ENCODE measurements at places on chromosomes 1 and 21.
A peak's percentile ranks its signal among the peaks of the same experiment; 100 is the strongest.

DNA sequence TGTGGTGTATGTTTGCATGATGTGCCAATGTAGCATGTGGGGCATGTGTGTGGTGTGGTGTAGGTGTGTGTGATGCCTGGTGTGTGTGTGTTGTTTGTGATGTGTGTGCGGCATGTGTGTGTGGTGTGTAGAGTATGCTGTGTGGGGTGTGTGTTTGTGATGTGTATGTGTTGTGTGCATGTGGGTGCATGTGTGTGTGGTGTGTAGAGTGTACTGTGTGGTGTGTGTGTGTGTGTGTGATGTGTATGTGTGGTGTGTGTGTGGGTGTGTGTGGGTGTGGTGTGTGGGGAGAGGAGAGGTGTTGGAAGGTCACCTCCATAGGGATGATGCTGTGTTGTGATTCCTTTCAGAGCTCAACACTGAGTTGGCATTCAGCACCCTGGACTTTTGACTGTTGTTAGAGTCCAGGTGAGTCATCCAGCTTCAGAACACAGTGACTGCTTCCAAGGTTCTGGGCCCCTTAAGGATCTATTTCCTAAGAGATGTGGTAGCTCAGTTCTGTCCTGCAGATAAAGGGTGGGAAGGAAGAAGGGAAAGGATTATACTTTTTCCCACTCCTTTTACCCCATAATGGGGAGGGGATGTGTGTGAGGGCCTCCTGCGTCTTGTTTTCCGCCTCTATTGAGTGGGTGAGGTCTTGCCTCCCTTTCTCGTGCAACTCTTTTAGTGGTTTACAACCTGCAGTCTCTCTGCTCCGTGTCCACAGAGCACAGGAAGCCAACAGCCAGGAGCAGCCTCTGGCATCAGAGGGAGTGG, 47.6 kb downstream of the RHOU start:
- DNase-seq: no peak

GRCh38 chr1:200228486-200228885, 181.3 kb downstream of the ZNF281 start:
- DNase-seq: no peak

DNA sequence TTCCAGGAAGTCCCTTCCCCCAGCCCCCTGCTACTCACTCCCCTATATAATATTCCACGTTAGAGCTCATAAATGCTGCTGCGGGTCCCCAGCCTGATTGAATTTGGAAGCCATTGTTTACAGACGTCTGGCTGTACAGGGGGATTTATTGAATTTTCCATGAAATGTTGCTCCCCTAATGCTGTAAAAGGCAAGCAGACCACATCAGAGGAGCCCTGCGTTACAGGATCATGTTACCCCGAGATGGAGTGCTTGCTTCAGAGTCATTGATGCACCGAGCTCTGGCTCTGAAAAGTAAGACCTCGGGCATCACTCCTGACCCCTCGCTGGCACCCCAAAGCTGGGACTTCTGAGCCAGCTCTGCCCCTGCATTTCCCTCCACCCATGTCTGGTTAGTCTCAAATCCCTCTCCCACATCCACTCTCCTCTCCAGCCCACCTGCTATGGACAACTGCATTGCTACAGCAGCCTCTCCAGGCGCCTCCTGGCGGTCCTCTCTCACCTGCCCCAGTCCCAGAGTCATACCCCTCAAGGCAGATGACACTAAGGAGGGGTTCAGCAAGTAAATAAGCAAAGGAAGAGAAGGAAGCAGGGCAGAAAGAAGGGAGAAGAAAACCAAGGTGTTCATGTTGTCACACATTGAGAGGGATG, 127.8 kb downstream of the TMEM53 start:
- DNase-seq: no peak

DNA sequence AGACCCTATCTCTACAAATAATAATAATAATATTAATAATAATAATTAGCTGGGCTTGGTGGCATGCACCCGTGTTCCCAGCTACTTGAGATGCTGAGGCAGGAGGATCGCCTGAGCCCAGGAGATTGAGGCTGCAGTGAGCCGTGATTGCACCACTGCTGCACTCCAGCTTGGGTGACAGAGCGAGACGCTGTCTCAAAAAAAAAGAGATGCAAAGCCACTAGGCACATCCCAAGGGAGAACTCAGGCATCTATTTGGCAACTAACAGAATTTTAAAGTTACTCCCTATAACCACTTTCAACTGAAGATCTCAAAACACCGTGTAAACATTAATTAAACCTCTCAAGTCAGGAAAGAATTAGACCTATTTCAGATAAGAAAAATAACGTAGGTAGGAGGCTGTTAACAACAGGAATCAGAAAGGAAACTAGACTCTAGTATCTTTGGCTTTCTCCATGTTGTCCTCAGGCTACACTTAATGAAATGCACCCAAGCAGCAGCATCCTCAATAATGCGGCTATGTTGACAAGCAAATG, 3.7 kb downstream of the RNF19B start:
- DNase-seq: no peak

- DNase-seq: peak; percentile 27
These were observed 596 bp downstream of the TOR3A start for GRCh38 chr1:179082333-179082998.

GRCh38 chr1:19450811-19451515, 34.4 kb downstream of the CAPZB start:
- no peak for DNase-seq

GRCh38 chr1:58619286-58620054, 42.4 kb upstream of the TACSTD2 start:
- DNase-seq: no peak

- no peak for DNase-seq
These were observed 219.2 kb downstream of the RERE start for GRCh38 chr1:8598060-8598724.

DNA sequence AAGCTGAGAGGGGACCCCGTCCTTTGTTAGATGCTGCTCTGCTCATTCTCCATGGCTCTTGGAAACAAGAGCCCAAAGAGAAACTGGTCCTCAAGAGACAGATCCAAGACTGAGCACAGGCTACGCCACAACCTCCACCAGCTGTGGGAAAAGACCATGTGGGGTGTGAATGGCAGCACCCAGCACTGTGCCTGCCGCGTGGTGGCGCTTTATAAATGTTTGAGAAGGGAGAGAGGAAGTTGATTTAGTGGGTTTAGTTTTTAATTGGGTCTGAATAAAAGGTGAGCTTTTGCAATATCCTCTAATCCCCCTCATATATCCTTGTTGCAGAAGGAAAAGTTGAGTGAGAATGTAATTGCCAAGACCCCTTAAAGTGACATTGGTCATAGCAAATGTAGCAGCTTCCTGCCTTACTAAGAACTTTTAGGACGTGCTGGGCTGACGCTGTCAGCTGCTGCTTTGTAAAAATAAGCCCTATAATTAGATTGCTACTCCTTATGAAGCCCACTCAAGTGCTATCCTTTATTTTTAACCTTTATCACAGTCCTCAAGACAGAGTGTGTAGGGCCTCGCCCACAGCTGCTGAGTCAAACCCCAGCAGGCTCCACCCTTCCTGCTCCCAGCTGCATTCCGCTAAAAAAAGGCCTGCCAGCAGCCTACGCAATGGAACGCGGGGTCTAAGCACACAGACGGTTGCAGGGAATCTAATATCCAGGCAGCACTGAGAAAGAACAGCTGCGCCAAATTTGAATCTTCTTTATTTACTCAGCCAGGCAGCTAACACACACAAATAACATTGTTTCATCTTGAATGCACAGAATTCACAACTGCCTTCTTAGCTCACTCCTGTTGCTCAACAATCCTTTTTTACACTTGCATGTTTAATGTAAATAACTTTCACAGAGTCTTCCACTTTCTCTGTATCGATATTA, 47.4 kb upstream of the PRDX6 start:
- peak; percentile 53 for DNase-seq

DNA sequence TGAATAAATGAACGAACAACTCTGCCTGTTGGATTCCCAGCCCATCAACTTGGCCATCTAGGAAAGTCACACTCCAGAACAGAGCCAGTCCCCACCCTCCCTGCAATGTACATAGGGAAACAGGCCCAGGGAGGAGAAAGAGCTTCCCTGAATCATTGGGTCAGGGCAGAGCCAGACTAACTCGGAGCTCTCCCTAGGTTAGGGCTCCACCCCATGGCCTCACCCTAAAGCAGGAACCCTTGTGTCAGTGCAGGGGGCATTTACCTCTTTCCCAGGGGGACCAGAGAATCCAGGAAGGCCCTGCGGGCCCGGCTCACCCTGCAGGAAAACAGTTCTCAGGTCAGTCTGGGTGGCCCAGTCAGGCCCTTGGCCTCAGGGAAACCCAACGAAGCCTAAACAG, 11.6 kb downstream of the COL9A2 start:
- no peak for DNase-seq

DNA sequence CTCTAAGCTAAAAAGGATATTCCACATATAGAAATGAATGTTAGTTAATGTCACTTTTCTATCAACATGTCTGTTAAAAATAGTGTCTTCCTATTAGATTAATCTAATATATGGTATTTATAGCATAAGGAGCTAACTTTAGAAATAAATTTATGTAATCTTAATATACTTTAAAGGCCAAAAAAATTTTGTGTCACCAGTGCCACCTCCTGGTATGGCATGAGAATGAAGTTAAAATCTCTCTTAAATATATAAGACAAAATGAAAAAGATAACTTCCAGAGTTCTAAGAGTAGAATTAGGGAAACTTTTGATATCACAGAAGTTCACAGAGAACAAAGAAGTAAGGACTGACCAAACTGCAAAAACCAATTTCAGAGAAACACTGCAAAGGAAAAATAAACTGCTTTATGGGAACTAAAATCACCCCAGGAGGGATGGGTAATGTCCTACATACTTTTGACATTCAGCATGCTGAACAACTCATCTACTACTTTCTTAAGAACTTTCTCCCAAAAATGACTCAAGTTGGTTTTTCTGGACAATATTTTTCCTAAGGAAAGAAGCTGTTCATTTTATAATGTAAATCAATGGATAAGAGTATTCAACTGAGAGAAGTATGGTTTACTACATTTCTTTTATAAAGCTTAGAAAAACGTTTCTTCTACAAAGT, 82.8 kb downstream of the TRIM33 start:
- DNase-seq: peak; percentile 5

- no peak for DNase-seq
These were observed 53.2 kb downstream of the LAMC2 start for GRCh38 chr1:183239220-183239742.

- DNase-seq: no peak
These were observed 48.4 kb downstream of the WLS start for GRCh38 chr1:68183895-68184294.

- peak; percentile 8 for DNase-seq
These were observed 38.2 kb downstream of the MATN1 start for GRCh38 chr1:30684881-30685795.

- no peak for DNase-seq
These were observed 2603.7 kb upstream of the TPTE start for GRCh38 chr21:7917729-7918128.

DNA sequence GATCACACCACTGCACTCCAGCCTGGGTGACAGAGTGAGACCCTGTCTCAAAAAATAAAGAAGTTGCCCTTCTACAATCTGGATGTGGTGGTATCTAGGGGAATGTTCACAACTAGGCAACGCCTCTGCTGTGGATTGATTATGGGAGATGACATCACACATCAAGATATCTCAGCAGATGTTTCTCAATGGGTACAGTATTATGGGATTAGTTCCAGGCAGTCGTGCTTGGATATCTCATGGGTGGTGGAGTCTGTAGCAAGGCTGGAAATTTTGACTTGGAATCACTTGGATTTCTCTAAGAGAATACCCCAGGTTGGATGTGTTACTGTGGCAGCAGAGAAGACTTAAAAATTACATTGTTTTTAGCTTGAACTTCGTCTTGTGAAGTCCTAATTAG, 7.7 kb downstream of the IFNAR2 start:
- DNase-seq: no peak

- no peak for DNase-seq
These were observed 23.5 kb upstream of the ZBTB18 start for GRCh38 chr1:244027491-244028145.

DNA sequence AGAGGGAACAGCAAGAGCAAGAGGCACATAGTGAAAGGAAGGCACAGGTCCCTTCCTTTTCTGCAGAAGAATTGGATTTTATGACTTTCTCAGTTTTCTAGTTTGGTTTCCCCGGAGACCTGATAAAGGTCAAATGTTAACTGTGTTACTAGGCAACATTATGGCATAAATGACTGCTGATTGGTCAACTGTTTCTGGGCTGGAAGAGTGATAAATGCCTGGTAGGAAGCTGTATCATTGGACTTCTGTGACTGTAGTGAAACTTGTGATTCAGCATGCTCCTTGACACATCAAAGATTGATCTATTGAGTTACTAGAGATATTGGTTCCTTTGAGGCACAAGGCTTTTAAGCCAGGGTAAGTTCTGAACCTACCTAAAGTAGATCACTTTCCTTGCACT, 55.7 kb downstream of the LRRC8C start:
- no peak for DNase-seq

DNA sequence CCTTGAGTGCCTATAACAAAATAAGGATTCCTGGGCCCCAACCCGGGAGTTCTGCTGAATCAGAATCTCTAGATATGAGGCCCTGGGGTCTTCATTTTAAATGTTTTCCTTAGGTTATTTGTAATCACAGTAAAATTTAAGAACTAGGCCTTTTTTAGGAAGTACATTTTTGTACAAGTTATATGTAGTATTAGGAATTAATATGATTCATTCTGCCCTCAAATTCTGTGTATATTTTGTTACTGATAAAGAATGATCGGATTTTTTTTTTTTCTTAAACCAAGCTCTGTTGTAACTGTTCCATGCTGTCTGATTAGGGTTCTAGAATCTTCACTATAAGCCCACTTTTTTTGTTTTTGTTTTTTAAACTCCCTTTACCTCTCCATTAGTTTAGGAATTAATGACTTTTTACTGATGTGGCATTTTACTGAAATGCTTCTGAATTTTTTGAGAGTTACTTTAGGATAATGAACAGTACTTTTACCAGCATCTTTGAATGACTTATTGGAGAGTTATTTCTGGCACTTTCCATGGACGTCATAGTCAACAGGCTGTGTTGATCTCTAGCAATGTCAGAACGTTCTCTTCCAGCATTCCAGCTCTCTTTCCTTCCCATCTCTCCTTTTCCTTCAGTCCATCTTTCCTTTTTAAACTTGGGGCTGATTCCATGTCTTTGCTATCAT, 48.3 kb downstream of the CLIC4 start:
- DNase-seq: no peak

DNA sequence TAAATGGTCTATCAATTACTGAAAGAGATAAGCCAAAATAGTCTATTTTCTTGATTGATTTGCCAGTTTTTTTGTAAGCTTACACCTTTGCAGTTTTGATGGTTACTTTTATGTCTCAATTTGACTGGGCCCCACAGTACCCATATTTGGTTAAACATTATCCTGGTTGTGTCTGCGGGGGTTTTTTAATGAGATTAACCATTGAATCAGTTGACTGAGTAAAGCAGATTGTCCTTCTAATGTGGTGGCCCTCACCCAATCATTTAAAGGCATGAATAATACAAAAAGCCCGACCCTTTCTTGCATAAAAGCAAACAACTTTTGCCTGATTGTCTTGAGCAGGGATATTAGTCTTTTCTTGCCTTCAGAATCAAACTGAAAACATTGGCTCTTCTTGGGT, 650.0 kb upstream of the RGS18 start:
- no peak for DNase-seq

GRCh38 chr1:100438375-100438774, 86.1 kb downstream of the CDC14A start:
- DNase-seq: no peak

DNA sequence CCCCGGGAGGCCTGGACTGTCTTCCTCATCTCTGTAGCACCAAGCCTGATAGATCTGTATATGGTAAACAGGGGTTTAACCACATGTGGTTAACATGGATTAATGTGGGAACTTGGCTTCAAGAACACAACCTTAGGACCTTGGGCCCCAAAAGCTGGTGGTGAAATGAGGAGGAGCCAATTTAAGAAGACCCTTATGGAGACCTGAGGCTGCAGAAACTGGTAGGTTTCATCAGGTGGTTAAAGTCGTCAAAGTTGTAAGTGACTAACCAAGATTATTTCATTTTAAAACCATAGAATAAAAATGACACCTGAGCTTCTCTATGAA, 14.0 kb downstream of the THEMIS2 start:
- DNase-seq: no peak

All from activated T-cell treated with anti-CD3 and anti-CD28 coated beads, Interleukin-2, amount 50 U/mL, for 4 hours (primary cell).